ENCODE measurements at places on chromosomes 5 and 9.

- peak; percentile 24 for DNase-seq
Observed at GRCh38 chr5:170638454-170639220, 134.8 kb downstream of the KCNIP1 start.

GRCh38 chr9:98071737-98072136 lies 15.2 kb downstream of the NANS start:
- no peak for DNase-seq

GRCh38 chr9:135864447-135865049 lies 42.8 kb downstream of the CAMSAP1 start:
- DNase-seq, result peak; percentile 31

GRCh38 chr5:125326150-125326510 lies 579.7 kb upstream of the ZNF608 start:
- DNase-seq, result peak; percentile 60

- DNase-seq, result no peak
Observed at GRCh38 chr5:174083056-174083827, 37.7 kb downstream of the NSG2 start.

DNA sequence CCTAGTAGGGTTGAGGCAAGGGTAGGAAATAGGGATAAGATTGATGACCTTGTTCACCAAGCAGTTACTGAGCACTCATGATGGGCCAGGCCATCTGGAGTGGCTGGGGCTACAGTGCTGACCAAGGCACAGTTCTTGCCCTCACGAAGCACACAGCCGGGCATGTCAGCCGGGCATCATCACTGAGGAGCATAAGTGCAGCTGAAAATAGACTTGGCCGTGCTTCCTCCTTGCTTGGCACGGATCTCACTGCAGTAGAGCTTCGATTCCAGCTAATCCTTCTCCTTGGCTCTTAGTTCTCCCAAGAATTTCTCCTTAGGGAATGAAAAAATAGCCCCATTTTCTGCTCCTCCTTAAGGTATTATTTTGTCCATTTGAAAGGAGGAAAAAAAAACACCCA lies 116.6 kb downstream of the NMUR2 start:
- DNase-seq, result no peak

All from DMS79 treated with DMSO at 0.1 percent for 48 hours (cell line).